ENCODE measurements at places on chromosomes 7 and 10.

GRCh38 chr7:14013898-14014297 is 24.4 kb upstream of the ETV1 start:
- DNase-seq, result no peak

GRCh38 chr7:96686305-96686704 is 23.3 kb downstream of the SEM1 start:
- DNase-seq, result no peak

- no peak for DNase-seq
These were observed 88.2 kb upstream of the HDAC9 start for GRCh38 chr7:18407385-18407784.

DNA sequence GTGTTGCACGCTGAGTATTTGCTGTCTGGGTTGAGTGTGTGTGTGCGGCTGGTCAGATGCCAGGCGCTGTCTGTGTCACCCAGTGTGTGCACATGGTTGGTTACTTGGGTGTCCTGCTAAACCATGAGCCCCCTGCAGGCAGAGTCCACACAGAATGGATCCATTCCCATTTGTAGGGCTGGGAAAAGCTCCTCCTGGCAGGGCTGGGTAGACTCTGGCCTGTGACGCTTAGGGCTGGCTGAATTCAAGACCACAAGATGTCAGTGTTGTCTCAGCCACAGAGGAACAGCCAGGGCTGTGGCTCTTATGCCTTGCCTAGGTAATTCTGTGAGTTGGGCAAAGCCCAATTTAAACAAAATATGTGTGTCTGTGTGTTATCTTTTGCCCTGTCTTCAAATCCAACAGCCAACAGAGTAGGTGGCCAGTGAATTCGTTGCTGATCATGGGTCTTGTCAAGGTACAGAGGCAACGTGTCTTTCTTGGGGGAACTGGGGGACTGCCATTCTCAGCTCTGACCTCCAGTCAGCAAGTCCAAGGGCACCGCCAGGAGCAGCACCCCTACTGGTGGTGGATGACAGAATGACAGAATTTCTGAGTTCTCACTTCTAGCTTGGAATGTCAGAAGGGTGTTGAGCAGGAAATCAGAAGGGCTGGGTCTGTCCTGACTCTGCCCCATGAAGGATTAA is 285.1 kb downstream of the CCSER2 start:
- no peak for DNase-seq

DNA sequence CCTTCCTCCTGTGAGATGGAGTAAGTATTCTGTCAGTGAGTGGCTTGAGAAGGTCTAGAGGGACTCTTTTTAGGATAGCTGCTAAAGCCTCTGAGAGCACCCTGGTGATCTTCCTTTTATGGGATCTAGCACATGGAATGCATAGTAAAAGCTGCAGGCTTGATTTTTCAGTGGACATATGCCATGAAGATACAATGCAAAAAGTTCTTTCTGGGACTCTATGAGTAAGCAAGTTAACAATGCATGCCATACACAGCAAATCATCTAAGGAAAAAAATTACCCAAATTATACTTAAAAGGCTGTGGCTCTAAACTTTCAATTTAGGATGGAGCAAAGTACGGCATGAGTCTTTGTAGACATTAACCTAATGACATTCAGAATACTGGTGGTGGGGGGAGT is 154.5 kb downstream of the SGMS1 start:
- no peak for DNase-seq

DNA sequence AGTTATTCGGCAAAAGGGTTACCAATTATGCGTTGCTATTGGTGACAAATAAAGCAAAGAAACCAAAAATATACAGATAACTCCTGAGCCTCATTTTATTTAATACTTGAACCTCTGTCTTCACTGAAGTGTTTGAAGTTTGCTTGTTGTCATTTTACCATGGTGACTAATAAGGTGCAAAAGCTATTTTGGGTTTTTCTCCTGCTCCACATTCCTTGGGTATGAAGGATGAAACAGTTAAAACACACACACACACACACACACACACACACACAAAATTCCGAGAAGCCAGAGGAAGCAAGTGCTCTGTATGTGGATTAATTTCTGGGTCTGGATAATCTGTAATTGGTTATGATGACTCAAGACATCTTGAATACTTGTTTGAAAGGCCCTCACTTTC is 246.5 kb downstream of the COBL start:
- DNase-seq, result no peak

DNA sequence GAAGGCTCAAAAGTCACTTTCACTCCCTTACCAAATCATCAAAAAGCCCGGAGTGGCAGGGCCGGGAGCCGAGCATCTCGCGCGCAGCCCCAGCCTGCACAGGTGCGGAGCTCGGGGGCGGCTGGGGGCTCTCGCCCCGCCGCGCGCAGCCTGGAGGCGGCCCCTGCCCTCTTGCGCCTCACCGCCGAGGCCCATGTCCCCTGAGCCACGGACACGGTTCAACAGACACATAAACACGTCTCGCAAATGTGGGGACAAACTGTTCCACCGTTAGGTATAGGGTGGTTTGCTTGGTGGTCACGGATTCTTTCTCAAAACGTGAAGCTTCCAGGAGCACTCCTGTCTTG is 700 bp downstream of the GSAP start:
- peak; percentile 52 for DNase-seq

DNA sequence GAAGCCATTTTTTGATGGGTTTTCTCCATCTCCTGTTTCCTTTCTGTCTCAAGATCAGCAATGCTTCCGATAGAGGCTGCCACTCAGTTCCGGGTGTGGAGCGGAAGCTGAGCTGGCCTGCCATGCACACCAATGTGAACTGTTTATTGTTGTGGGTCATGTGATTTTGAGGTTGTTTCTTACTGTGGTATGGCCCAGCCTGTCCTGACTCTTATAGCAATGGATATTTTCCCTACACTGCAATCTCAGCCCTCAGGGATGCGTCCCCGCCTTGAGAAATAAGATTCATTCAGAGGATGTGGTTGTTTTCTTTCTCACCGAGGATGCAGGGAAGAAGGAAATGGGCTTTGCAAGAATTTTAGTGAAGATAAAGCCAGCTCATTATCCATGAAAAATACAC is 134.7 kb downstream of the PFKFB3 start:
- no peak for DNase-seq

DNA sequence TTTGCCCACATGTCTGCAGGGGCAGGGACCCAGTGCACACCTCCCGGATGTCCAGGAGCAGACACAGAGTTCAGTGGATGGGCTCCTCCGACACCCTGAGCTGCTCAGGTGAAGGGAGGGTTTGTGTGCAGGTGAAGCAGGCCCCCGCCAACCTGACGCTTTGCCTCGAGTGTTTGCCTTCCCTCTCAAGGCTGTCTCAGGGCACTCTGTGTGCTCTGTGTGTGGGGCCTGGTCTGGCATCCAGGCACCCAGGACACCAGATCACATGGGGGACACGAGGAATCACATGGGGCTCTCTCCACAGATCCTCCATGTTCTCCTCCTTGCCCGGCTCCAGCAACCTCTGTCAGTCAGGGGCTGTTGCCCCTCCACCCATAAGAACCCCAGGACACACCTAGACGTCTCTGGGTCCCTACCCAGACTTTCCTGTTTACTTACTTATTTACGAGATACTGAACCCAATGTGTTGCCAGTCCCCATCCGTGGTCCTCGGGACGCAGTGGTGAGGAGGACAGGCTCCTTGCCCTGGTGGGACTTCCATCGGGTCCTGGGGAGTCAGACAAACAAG is 99.5 kb downstream of the HTR5A start:
- no peak for DNase-seq

- no peak for DNase-seq
These were observed 71.2 kb upstream of the FOXK1 start for GRCh38 chr7:4610768-4611467.

GRCh38 chr10:118955951-118956801 is 73.3 kb upstream of the NANOS1 start:
- no peak for DNase-seq
